ENCODE measurements at places on chromosomes 2 and 18.

GRCh38 chr18:66646609-66647008 is 42.7 kb upstream of the CDH19 start:
- peak; percentile 6 for DNase-seq

GRCh38 chr2:113206251-113206650 is 32.5 kb downstream of the PSD4 start:
- no peak for DNase-seq

- no peak for DNase-seq
Measured at GRCh38 chr2:197870137-197870536, 65.7 kb downstream of the PLCL1 start.

DNA sequence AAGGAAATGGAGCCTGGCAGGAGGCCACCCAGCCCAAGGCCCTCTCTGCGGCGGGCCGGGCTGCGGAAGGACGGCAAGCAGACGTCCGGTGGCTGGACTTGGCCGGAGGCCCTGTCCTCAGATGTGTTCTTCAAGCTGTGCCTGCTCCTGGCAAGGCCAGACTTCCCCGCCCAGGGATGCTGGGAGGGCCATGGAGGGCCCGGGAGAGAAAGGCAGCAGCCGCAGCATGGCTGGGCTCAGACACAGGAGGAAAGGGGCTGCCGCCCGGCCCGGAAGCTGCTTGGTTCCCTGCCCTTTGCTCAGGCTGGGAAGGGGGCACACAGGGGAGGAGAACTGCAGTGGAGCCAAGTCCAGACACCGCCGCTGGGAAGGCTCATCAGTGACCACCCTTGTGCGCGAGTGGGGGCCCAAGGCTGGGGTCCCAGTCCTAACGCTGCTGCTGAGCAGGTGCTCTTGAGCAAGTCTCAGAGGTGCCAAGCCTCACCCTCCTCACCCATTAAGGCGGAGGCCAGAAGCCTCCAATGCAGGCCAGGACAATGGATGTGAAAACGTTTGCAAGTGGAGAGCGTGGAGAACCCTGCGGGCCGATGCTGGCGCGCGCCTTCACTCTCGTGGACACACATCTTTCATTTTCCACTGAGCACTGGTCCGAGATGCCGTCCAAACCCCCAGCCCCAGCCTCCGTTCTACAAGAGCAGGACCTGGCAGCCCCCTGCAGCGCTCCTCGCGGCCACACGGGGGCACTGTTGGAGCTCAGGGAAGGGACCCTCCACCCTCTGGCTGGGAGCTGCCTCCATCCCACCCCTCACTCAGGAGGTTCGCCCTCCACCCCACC is 7.9 kb downstream of the CROCC2 start:
- DNase-seq, result no peak
